ENCODE measurements at places on chromosomes 4 and X.

GRCh38 chr4:139918591-139918990 is 235.4 kb downstream of the MAML3 start:
- peak; percentile 16 for DNase-seq

DNA sequence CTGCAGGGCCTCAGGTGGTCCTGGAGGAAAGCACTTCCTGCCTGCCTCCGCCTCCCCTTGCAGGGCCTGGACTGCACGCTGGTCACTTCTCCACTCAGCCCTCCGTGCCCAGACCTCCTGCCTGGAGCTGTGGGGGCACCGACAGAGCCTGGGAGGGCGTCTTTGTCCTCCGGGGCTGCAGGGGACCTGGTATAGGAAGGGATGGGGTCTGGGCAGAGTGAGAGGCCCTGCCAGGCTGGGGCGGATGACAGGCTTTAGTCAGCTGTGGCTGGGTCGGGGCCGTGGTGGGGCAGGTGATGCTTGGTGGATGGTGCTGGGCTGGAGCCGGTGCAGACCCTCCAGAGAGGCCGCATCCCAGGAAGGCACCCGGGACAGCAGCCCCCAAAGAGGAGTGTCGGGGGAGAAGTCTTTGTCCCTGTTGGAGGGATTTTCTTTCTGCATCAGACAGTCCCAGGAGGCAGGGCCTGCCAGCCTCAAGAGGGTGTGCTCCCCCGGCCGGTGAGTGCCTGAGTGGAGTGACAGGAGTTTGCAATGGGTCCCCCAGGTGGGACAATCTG is 1.3 kb downstream of the DOK7 start:
- no peak for DNase-seq

- no peak for DNase-seq
These were observed 136.4 kb downstream of the ADGRL3 start for GRCh38 chr4:61336488-61336887.

- no peak for DNase-seq
These were observed 19.9 kb downstream of the MRFAP1 start for GRCh38 chr4:6660430-6660829.

DNA sequence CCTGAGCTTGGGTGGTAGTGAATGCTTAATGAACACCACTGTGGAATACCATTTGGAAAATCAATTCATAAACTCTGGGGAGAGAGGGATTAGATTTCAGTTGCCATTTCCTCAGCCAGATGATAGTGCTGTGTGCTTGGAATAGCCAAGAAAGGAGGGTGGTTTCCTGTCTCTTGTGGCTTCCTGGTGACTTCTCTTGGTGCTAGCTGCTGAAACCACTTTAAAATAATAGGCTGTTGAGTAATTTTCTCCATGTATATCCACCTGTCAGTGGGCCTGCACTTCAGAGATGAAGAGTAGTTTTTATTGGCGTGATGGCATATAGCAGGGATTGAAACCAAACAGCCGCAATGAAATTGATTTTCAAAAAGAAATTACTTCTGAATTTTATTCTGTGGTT is 11.8 kb downstream of the EDA start:
- DNase-seq: no peak

GRCh38 chr4:8600686-8601085 is 8.1 kb downstream of the CPZ start:
- DNase-seq: no peak

DNA sequence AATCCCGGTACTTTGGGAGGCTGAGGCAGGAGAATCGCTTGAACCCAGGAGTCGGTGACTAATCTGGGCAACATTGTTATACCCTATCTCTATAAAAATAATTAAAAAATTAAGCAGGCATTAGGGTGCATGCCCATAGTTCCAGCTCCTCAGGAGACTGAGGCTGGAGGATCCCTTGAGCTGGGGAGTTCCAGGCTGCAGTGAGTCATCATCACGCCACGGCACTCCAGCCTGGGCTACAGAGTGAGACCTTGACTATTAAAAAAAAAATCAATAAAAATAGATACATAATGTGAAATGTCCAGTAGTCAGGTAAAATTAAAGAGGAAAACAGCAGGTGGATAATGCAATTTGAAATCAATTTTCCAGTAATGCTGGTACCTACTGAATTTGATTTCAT is 14.6 kb downstream of the ADGRL3 start:
- no peak for DNase-seq

All from endothelial cell of umbilical vein (primary cell).